ENCODE measurements at places on chromosomes 1 and 21.

GRCh38 chr1:40161888-40162397, 756 bp downstream of the RLF start:
- no peak for DNase-seq

DNA sequence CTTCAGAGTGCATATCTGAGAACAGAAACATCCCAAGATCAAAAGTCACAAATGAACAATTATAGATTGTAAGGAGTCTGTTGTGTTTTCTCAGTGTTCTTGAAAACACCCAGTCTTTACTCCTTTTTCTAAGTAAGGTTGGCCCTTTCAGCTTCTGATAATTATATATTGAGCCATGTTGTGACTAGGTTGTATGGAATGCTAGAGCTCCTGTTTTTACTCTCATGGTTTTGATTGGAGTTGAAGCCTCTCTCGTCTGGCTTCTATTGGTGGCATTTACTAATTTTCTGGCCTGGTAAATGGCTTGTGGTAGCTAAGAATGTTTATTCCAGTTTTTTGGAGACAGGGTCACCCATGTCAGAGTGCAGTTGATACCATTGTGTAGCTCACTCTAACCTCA, 84.7 kb downstream of the NDUFS5 start:
- DNase-seq: no peak

- DNase-seq: peak; percentile 65
These were observed 776 bp downstream of the KDM1A start for GRCh38 chr1:23019863-23020625.

- no peak for DNase-seq
These were observed 6.7 kb upstream of the SAMD11 start for GRCh38 chr1:917076-917459.

GRCh38 chr1:10803971-10804820, 7.8 kb upstream of the CASZ1 start:
- DNase-seq: peak; percentile 82

GRCh38 chr1:18531503-18531845, 50.7 kb downstream of the KLHDC7A start:
- DNase-seq: no peak

Data from NCI-H2171 treated with DMSO at 0.1 percent for 48 hours (cell line).